ENCODE measurements at places on chromosomes 7 and 10.

DNA sequence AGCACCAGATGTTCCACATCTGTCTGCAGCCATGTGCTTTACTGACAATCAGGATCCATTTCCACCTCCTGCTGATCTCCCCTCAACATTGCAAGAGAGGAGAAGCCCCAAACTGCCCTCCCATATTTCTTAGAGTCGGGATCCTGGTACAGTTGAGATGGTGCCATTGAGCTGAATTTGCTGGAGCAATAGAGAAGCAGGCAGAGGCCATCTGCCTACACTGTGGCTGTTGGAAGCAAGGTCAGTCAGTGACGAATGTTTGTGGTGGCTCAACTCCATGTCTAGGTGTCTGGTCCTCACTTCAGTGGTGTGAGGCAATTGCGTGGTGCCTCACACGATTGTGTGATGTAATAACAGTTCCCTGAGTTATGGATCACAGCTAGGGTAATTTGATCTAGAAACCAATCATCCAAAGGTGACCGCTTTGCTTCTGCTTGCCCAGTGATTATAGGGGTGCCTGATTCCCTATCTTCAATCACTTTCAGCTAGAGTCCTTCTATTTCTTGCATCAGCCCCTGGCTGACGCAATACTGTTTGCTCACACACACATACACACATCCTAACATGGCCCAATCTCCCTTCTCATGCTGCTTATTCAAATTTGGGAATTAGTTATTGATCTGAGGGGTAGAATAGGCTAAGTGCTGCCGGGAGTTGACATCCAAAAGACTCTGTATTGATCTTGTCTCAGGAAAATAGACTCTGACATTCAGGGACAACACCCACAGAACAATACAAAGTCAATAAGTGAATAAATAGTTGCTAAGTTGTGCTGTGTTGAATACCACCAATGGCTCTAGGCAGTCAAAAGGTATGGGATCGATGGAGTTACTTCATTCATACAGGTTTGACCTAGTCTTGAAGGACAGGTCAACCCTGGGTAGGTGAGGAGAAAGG, 46.1 kb upstream of the SLC35B4 start:
- no peak for DNase-seq

DNA sequence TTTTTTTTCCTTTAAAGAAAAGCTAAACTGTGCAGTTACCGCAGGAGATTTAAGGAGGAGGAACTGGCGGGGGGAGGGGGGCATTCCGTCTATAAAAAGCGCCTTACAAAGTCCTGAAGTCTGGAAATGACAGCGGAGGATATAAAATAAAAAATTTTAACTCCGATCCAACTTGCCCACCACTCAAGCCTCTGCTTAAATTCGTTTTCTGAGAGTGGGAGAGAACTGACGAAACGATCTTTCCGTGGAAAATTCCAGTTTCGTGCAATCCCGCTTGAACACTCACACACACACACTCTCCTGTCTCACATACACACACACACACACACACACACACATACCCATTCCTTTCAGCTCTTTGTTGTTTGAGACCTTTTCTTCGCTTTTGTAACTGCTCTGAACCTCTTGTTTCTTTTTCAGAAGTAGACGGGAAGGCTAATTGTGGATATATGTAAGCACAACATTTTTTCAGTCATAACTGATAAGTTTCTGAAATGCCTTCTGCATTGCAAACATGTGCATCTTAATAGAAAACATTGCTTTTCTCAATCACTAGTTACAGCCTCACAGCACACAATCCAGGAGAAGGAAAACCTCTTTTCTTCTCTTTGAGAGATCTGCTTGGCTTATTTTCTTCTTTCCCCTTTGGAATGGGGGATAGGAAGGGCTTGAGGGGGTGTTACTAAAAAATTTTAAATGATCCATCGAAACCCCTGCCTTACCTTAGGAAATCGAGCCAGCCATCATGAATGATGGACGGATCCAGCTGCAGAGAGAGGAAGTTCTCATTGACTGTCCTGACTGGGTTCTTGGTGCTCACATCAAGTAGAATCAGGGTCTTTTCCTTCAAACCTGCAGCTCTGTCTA, 628 bp downstream of the HPSE2 start:
- no peak for DNase-seq

GRCh38 chr10:112361951-112362751, 11.8 kb upstream of the ACSL5 start:
- DNase-seq: no peak

- DNase-seq: no peak
These were observed 284.6 kb downstream of the RPS24 start for GRCh38 chr10:78318305-78318704.

GRCh38 chr10:131818510-131819234, 82.1 kb upstream of the PPP2R2D start:
- DNase-seq: no peak

GRCh38 chr10:46528171-46528671, 28.2 kb downstream of the GPRIN2 start:
- no peak for DNase-seq

- DNase-seq: no peak
These were observed 6.5 kb downstream of the RGS10 start for GRCh38 chr10:119535837-119536507.

GRCh38 chr7:35605760-35606159, 89.2 kb downstream of the HERPUD2 start:
- DNase-seq: no peak

DNA sequence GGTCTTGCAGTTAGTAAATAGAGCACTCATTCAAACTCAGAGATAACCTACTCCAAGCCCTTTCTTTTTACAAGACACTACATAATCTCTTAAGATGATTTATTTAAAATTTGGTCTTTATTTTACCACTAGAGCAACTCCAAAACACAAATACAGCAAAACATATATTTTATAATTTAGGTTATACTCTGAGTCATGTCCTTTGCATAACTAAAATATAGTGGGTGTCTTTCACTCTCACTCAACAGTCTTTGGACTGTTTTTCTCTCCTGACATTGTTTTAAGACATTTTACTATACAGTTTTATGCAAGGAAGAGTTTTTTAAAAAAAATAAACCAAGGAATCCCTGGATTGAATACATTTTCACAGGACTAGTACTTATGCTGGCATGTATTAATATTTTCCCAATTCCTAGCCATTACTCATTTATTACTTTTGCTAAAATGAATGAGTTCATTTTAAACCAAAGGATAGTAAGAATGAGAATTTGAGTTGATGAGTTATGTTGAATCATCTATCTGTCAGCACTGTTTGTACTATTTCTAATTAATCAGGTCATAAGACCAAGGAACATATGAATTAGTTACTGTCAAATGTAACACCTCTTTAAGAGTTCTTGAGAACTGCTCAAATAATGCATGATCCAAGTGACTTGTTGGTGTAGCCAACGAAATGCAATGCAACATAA, 303.1 kb upstream of the FZD1 start:
- no peak for DNase-seq

DNA sequence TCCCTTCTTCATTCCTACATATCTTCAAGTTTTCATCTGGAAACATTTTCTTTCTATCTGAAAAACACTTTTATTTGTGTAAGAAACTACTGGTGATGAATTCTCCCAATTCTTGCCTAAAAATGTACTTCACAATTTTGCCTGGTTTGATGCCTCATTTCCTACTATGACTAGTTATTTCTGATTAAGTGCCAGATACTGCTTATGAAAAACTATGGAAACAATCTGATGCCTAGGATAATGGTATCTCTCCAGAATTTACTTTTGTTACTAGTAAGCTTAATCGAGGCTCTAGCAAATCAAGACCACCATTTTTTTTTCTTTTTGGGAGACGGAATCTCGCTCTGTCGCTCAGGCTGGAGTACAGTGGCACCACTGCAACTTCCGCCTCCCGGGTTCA, 31.3 kb downstream of the CACUL1 start:
- no peak for DNase-seq

GRCh38 chr10:7498111-7498510, 87.3 kb upstream of the SFMBT2 start:
- no peak for DNase-seq

DNA sequence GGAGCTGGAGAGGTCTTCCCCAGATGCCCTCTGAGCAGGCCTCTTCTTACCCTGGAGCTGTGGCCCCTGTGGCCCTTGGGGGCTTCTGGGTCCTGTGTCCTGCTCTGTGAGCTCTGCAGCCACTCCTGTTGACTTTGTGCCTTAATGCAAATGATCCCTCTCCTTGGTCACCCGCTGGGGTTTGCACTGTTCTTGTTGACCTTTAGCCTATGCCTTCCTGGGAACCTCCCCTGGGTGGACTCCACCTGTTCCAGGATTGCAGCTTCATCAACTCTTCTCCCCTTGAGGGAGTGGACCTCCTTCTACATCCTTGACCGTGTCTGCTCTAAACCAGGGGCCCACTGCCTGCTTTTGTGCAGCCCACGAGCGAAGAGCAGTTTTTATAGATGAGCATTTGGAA, 58.6 kb upstream of the CTBP2 start:
- DNase-seq: no peak

- no peak for DNase-seq
These were observed 4.0 kb downstream of the CDHR1 start for GRCh38 chr10:84198206-84198915.

- DNase-seq: no peak
These were observed 316.7 kb downstream of the OTUD1 start for GRCh38 chr10:23755556-23755955.

DNA sequence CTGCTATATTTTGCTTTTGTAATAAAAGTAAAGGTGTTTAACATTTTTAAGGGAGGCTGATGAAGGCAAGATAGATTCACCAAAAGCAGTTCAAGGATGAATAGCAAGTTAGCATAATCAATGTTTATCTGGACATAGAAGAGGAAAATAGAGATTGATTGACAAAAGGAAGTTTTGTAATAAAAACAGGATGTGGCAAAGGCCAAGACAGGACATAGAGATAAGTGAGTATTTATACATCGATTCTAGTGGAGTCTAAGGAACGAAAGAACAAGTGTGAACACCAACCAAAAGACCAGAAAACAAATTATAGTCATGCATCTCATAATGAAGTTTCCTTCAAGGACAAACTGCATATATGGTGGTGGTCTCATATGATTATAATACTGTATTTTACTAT, 123.8 kb downstream of the CCDC71L start:
- no peak for DNase-seq

DNA sequence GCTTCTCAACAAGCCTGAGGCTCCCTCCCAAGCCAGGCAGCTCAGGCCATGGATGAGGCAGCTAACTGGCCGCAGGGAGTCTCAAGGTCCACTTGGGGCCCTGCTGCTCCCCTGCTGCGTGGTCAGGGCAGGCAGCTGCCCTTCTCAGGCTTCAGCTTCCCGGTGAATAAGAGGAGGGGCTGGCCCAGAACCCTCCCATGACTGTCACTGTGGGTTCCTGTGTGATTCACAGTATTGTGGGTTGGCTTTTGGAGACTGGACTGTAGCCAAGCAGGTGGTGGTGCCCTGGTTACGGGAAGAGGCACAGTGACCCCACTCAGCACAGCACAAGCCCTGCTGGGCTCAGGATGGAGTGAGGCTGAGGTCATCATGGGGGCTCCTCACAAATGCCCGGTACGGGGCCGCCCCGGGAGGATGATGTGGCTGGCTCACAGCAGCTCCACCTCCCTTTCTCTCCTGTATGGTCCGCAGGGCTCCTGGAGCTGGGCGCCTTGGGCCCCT, 189.8 kb downstream of the HECW1 start:
- no peak for DNase-seq

GRCh38 chr7:148182264-148182663, 408.3 kb upstream of the C7orf33 start:
- DNase-seq: no peak

DNA sequence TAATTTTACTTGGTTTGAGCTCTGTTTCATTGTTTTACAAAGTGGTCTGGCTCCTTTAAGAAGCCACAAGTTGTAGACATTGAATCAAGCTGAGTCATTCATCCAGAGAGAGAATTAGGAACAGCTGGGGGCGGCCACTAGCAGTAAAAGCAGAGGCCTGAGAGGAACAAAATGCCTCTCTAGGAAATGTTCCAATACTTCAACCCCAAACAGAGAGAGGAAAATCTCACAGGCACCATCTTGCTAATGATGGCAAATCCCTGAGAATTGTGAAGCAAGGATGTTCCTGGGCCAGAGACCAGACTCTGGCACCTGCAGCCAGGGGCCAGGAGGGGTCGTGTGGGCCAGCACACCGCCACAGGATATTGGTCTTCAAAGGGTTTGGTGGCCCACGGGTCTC, 26.5 kb upstream of the TRIL start:
- DNase-seq: no peak

- DNase-seq: no peak
These were observed 329.5 kb downstream of the ATRNL1 start for GRCh38 chr10:115422624-115423023.

DNA sequence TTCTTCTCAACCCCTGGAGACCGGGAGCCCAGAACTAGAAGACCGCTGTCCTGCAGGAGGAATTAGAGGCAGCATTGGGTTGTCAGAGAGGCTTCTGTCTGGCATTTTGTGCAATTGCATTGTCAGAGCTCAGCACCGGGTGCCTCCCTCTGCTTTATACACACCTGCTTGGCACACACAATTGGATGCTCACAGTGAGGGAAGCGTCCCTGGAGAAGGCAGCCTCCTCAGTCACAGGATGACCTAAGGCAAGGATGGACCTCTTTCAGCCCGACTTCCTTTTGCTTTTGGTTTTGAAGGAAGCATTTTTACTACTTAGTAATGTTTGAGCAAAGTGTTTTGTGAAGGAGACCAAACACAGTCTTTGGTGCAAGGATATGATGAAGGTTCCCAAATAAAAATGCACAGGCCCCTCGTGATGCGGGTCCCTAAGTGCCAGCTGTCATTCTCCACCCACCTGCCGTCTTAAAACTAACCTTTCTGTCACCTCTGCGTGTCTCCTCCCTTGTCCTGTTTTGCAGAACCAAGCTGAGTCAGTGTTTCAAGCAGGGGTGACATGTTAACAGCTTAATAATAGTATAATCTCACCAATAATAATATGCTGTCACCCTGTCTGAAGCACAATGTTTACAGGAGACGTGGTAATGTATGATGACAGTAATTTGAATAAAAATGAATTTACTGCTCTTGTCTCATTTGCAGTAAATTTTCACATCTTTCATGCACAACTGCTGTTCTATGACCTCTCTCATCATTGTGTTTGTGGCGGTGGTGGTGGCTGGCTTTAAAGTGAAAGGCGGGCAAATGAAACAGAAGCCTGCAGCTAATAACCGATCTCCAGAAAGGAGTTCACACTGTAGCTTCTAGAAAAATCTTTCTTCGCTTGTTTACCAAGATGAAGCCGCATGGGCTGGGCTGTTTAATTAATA, 430.2 kb upstream of the MKI67 start:
- DNase-seq: no peak
